D341Med (cell line): ENCODE measurements at places on chromosomes 16 and 17.

- no peak for DNase-seq
These were observed 7.4 kb upstream of the ETV4 start for GRCh38 chr17:43553573-43553972.

DNA sequence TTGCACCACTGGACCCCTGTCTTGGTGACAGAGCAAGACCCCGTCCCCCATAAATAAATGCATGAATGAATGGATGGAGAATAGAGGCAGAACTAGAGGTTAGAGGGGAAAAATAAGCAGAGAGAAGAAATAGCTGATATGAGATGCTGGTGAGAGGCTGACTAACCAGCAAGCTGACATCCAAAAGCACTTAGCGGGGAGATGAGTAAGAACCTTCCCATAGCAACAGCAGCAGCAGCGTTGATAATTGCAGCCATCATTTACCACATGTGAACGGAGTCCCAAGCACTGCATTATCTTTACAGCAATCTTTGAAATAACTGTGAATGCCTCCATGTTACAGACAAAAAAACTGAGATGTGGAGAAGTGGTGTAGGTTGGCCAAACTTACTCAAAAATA, 777.3 kb upstream of the EEF2KMT start:
- no peak for DNase-seq

DNA sequence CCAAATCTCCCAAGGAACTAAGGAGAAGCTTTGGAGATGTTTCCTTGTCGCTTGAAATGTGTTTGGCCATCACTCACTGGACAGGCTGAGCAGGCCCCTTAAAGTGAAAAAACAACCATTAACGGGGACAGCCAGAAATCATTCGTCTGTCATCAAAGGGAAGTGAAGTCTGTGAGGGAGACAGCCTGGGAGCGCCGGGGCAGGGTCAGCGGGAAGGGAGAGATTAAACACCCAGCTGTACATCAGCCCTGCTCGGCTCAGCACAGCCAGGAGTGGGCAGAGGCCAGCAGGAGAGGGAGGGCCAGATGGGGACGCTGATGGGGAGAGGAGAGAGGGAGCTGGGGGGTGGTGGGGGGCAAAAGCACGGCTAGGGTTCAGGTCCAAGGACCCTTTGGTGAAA, 105.1 kb downstream of the SDK2 start:
- no peak for DNase-seq

DNA sequence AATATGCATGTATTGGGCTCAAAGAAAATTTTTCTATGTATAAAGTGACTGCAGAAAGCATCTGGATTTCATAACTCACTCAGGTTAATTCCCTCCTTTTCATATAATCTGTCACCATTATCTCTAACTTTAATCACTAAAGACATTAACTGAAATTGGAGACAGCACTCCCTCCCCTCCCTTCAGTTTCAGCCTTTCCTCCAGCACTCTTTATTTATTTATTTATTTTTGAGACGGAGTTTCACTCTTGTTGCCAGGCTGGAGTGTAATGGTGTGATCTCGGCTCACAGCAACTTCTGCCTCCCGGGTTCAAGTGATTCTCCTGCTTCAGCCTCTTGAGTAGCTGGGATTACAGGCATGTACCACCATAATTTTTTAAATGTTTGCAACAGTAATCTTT, 43.1 kb downstream of the CDH8 start:
- no peak for DNase-seq

GRCh38 chr17:5838661-5839300, 231.4 kb upstream of the WSCD1 start:
- no peak for DNase-seq

DNA sequence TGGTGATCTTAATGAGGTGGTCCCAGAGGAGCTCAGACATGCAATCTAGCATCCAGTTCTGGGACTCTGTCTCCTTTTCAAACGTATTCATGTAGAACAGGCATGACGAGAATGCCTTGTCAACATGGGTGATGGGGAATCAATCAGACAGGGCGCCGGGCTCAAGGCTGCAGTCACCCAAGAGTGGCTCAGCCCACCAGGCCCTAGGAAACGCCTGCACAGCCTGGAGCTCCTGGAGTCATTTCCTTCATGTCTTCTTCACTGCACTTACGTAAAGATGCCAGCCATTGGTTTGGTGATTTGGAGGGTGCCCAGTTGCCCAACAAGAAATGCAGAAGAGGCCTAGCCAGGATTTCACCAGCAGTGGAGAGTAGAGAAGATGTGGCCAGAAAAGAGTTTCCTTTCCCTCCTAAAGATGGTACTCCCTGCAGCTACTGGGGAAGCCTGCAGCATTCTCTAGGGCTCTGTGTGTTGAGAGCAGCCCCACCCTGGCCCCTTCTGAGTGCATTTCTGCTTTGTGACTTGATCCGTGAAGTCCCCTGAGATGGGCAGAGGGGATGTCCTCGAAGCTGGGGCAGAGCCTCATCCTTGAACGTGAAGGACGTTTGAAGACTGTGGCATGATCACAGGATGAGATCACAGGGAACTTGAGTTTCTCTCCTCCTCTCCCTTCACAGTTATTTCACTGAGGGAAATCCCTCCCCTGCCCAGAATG, 24.0 kb upstream of the STH start:
- no peak for DNase-seq
